ENCODE measurements at places on chromosomes 12 and 14.

DNA sequence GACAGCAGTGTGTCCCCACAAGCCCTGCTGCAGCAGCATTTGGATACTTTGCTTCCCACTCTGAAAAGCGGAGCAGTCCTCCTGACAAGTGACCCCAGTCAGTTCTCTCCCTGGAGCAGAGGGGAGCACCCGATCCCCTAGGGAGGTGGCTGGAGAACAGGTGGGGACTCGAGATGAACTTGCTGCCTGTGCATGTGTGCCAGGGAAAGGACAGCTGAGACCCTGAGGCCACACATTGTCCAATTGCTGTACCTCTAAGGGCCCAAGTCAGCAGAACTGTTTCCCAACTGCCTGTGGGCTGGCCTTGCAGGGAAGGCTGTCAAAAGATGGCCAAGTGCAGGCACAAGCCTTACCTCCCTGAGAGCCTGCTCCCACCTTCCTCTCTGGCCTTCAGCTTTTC is 55.1 kb downstream of the IFT43 start:
- no peak for DNase-seq

DNA sequence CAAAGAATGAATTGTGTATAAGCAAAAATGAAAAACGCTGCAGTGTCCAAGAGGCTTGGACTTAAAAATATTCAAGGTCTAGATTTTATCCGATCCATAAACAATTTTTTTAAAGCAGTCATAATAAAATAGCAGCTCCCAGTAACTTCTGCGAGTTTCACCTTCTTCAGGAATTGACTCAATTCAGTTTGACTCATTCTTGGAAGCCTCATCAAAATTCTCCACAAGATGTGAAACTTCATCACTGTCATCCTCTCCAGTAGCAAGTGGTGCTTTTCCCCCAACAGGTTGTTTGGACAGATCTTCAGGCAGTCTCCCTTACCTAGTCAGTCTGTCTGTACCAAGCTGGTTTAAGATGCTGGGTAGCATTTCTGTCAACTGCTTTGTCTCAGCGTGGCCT is 93.5 kb upstream of the FOXG1 start:
- no peak for DNase-seq

- no peak for DNase-seq
These were observed 68.8 kb downstream of the PLEKHG3 start for GRCh38 chr14:64773046-64773445.

DNA sequence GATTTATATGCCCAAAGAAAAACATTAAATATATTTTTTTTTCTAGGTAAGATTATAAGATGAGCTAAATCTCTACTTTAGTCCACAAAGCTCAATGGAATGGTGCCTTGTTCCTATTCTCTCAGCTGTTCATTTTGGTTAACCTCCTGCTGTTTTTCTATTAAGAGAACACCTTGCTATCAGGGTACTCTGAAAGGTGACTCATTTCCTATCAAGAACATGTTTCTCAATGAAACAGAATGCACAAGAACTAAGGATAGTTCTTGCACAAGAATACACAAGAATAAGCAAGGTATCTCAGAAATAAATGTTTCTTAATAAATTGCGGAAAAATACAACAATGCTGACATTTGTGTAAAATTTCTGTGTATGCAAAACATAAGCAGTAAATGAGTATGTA is 14.1 kb downstream of the ABCD2 start:
- DNase-seq: no peak
